ENCODE measurements at places on chromosomes 3 and 15.

GRCh38 chr3:100591411-100591810 is 18.0 kb upstream of the ADGRG7 start:
- DNase-seq: no peak

DNA sequence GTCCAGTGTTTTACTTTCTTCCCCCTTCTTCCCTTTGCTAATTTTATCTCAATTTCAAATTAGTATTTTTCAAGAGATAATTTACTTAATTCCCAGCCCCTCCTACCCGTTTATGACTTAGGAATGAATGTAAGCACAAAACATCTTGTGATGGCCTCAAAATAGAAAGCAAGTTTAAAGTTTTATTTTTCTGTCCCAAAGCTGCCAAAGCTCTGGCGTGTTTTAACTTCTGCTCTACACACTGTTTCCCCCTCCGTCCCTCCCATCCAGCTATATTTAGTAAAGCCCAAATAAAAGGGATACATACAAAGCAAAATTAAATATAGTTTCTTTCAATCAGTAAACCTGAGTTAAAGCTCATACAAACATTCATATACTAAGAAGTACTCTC is 59.9 kb downstream of the IGF2BP2 start:
- DNase-seq: no peak

DNA sequence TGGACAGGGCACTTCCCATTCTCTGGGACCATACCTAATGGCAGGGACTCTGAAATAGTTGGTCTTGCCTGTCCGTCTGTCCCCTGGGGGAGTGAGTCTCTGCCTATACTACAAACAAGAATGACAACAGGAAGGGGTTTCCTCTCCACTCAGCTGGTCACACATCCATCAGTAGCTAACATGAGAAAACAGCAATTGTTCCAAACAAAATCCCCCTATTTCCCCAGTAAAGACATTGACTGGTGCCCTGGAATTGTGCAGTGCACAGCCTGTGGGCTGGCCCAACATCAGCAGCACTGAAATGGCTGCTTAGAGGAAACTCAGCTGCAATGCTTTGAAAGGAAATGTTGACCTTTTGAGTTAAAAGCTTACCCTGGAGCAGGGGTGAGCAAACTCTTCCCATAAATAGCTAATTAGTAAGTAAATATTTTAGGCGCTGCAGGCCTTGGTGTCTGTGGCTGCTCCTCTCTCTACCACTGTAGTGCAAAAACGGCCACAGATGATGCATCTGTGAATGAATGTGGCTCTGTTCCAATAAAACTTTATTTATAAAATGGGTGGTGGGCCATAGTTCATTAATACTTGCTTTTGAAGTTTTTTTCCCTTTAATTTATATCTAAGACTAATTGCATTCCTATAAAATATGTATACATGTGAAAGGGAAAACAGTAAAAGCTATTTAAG is 174.3 kb downstream of the KLF13 start:
- DNase-seq: no peak

DNA sequence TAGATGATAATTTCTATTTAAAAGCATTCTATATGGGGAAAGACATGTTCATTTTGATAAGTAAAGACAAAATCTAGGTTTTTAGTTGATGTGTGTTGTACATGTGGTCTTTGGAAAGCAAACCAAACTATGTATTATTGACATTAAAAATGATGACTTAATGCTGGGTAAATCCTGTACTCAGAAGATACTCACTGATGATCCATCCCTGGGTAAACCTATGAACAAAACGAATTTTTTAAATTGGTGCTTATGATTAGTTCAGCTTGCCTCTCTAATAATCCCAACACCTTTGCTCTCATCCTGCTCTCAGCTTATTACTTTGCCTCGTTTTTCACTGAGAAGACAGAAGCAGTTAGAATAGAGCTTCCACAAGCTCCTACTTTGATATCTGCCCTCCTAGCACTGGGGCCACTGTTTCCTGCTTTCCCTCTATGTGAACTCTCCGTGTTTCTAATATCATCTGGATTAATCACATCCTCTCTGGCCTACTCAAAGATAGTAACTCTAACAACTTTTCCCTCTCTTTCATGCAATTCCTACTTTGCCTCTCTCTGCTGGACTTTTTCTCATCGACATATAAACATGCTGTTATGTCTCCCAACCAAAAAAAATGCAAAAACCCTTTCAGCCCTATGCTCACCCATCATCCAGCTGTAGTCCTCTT is 29.3 kb downstream of the RARRES1 start:
- peak; percentile 68 for DNase-seq

GRCh38 chr15:44045217-44045616 is 149.9 kb downstream of the FRMD5 start:
- no peak for DNase-seq

DNA sequence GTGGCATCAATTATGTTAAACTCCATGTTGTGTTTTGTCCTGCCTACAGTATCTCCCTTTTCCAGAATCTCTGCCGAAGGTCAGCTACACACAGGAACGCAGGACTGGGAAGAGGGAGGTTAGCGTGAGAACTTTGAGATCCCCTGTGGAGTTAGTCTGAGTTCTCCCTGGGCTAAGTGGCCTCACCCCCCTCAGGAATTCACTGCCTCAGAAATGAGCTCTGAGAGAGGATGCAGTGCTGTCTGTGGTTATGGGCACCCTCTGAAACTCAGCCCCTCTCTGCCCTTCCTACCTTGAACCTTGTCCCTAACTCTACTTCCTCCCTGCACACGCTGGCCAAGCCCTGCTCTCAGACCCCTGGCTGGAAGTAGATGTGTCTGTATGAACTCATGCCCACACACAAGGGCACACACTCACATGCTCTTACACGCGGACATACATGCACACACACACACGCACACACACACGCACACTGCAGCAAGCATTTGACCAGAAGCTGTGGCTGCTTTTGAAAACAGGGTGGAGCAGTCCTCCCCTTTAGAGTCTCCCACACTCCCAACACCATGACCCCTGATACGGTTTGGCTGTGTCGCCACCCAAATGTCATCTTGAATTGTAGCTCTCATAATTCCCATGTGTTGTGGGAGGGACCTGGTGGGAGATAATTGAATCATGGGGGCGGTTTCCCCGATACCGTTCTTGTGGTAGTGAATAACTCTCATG is 5.3 kb upstream of the VIPR1 start:
- DNase-seq: peak; percentile 62

DNA sequence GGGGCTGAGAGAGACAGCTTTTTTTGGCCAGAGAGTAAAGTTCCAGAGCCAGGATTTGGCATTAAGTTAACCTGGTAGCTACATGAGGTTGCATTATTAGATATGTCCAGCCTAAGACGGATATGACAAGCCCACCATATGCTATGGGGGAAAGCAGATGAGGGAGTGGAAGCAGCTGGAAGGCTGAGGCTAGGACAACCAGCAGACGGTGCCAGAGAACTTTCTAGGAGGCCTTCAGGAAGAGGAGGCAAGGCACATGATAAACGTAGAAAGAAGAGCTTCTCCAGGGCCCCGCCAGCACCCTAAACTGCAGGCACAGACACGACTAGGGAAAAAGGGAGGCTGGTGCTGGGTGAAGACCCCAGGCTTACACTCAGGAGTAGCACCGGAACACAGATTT is 87.0 kb downstream of the CTNNB1 start:
- no peak for DNase-seq

GRCh38 chr3:89447243-89447642 is 339.8 kb downstream of the EPHA3 start:
- DNase-seq: no peak

DNA sequence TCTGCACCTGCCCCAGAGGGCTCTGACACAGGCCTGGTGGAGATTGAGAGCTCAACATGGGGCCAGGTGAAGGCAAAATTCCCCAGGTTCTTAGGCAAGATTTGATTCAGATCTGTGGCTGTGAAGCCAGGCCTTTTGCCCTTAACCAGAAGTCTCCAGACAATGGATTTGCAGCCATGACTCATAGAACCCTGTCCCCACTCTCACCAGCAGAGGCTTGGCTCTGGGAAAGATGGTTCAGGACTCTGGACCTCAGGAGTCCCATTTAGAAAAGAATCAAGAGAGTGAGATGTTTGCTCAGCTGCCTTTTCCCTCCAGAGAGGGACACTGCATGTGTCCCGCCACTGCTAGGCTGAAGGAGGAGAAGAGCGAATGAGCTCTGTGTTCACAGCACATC is 361.4 kb upstream of the ICE2 start:
- peak; percentile 44 for DNase-seq

DNA sequence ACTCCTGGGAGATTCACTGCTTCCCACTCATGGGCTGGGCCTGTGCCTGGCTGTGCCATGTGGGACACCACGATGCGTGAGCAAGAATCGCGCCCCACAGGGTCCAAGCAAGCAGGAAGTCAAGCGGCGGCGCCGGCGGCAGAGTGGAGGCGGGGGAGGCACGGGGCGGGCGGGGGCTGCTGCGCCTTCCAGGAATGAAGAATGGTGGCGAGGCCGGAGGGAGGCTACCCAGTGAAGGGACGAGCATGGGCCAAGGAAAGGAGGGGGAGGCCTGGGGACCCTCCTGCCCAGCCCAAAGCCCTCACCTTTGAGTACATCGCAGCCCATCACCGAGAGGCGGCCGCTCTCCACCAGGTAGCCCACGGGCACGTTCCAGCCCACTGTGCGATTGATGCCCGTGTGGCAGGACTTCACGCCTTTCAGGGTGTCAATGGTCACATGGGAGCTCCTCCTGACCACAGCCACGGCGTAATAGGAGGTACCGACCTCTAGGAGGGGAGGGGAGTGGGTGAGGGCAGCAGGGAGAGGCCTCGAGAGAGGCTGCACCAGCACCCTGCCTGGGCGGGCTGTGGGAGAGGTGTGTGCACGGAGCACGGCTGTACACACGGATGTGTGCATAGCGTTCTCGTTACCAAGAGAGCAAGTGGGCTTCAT is 5.5 kb downstream of the MELTF start:
- DNase-seq: no peak

GRCh38 chr15:100762913-100763834 is 116.5 kb upstream of the ALDH1A3 start:
- peak; percentile 8 for DNase-seq

- DNase-seq: no peak
Measured at GRCh38 chr3:76096836-76097588, 311.7 kb upstream of the ZNF717 start.

- no peak for DNase-seq
Measured at GRCh38 chr15:41556677-41557076, 2.3 kb upstream of the TYRO3 start.

DNA sequence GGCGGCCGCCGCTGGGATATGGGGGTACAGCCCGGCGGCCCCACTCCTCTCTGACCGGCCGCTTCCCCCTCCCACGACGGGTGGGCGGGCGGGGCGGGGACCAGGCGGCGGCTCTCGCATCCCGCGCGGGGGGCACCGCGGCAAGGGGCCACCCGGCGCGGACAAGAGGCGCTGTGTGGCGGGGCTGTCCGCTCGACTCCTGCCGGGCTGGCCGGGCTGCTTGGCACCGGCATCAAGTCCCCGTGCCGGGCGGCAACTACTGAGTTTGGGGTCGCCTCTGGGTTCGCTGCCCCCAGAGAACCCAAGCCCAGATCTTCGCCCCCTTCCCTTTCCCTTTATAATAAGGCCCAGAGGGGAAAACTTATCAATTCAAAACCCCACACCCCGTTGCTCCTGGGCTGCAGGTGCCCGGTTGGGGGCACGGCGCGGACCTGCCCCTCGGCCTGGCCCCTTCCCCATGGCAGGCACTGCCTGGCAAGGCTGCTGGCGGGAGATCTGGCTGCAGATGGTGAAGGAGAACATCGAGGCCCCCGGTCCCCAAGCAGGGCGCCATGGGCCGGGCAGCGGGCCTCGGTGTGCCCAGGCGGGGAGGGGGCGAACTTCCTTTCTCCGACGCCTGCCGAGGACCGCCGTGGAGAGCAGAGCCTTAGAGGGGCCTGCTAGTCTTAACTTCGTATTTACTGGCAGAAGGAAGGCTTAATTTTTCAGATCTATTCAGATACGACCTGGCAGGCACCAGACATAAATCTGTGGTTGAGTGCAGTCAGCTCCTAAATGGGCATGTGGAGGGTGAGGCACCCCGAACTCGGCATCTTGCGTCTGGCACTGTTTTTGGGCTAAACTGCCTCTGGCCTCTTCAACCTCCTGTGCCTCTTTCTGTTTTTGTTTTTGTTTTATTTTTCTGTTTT is 911 bp downstream of the APBA2 start:
- no peak for DNase-seq

GRCh38 chr3:150890831-150891230 is 14.4 kb downstream of the MINDY4B start:
- DNase-seq: no peak

DNA sequence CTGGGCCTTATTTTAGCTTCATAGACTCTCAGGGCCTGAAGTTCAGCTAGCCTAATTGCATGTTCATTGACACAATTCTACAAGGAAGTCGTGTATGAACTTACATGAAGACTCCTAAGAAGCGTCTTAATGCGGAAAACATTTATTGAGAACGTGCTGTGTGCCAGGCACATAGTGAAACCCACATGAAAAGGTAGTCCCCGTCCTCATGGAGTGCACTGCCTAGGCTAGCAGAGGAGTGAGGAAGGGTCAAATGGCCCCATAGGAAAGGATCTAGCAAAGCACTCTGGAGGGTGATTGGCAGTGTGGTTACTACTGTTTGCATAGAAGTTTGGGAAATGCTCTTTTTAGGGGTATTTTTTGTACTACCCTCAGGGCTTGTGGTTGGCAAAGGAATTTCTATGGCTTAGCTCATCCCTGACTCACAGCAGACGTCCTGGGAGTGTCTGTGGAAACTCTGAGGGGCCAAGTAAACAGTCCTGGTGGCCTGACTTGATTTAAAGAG is 854 bp upstream of the NPTN start:
- DNase-seq: peak; percentile 80

GRCh38 chr15:61118885-61119284 is 110.2 kb downstream of the RORA start:
- no peak for DNase-seq

- DNase-seq: no peak
Measured at GRCh38 chr15:72033285-72033684, 84.7 kb downstream of the MYO9A start.

Measured in GM03348 (cell line).